ENCODE measurements at places on chromosomes 7 and 10.
A peak's percentile ranks its signal among the peaks of the same experiment; 100 is the strongest.

- no peaks in the 10 kb centered on the region for H3K27me3 ChIP-seq
- H3K4me3 ChIP-seq = no peak overlapping the region
- H3K4me1 ChIP-seq = no peaks in the 10 kb centered on the region
- H3K36me3 ChIP-seq = no peaks in the 10 kb centered on the region
- no peak for DNase-seq
These were observed 126.4 kb downstream of the CFAP58 start for GRCh38 chr10:104479906-104480593.

- H3K4me1 ChIP-seq = no peaks in the 10 kb centered on the region
- no peak overlapping the region for H3K4me3 ChIP-seq
- H3K27me3 ChIP-seq = no peaks in the 10 kb centered on the region
- H3K36me3 ChIP-seq = no peaks in the 10 kb centered on the region
- no peak for DNase-seq
These were observed 13.5 kb downstream of the SLK start for GRCh38 chr10:103980288-103980906.

DNA sequence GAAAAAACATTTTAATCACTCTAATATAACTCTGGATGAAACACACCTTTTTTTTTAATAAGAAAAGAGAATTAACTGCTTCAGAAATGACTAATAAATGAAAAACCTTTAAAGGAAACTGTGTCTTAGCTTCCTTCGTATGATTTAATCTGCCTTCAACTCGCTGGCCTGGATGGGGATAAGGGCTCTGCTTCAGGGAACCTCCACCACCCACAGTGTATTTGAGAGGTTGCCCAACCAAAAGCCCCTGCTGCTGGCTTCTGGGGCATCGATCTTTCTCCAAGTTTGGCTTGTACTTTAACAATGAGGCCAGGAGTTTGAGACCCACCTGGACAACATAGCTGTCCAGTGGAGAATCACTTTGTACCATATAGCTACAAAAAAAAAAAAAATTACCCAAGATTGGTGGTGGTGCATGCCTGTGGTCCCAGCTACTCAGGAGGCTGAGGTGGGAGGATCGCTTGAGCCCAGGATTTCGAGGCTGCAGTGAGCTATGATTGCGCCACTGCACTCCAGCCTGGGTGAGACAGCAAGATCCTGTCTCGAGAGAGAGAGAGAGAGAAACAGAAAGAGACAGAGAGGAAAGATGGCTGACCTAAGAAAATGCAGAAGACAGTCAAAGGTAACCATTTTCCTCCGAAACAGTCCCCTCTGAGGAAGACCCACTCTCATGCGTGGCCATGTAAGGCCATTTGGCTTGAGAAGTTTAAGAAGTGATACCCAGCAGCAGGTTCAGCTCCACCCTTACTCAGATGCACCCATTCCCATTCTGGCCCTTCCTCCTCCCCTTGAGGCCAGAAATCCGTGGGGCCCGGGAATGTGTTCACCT, 13.6 kb upstream of the LIMK1 start:
- DNase-seq = no peak
- no peaks in the 10 kb centered on the region for H3K36me3 ChIP-seq
- no peaks in the 10 kb centered on the region for H3K4me1 ChIP-seq
- H3K4me3 ChIP-seq = no peak overlapping the region
- H3K27ac ChIP-seq = no peak overlapping the region
- no peaks in the 10 kb centered on the region for H3K27me3 ChIP-seq

DNA sequence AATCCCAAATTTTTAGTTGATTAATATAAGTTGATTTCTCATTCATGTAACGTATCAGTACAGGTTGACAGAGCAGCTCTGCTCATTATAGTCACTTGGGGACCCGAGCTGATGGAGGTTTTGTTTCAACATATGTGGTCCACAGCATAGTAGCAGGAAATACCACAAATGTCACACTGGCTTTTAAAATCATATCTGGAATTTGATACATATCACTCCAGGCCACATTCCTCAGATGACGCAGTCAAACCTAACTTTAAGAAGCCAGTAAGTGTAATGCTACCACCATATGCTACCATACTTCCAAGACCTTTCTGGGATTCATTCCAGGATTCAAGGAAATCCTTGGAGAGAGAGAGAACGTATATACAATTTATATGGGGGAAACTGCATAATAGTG, 156.3 kb downstream of the PHF14 start:
- no peak overlapping the region for H3K27ac ChIP-seq
- no peak overlapping the region for H3K4me3 ChIP-seq
- no peaks in the 10 kb centered on the region for H3K27me3 ChIP-seq
- H3K36me3 ChIP-seq = no peaks in the 10 kb centered on the region
- no peak for DNase-seq

- no peaks in the 10 kb centered on the region for H3K4me1 ChIP-seq
- H3K4me3 ChIP-seq = no peak overlapping the region
- no peaks in the 10 kb centered on the region for H3K36me3 ChIP-seq
- H3K27me3 ChIP-seq = no peaks in the 10 kb centered on the region
These were observed 274.7 kb downstream of the HDAC9 start for GRCh38 chr7:18770154-18770811.

DNA sequence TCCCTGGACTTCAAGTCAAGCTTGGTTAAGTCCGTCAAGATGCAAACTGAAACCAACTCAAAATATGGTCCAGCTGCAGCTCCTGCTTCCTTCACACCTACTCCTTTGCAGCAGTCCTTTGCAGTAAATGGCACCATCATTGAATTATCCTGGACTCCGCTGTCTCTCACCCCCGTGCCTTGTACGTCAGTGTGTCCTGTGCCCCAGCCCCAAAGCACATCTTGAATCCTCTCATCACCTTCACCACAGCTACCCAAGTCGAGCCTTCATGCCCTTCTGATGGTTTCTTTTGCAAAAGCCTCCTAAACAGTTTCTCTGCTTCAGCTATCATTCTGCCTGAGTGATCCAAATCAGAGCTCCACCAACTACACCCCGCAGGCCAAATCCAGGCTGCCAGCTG, 88.4 kb upstream of the LEP start:
- H3K27me3 ChIP-seq = no peaks in the 10 kb centered on the region
- H3K4me1 ChIP-seq = no peaks in the 10 kb centered on the region
- no peak for DNase-seq
- no peak overlapping the region for H3K4me3 ChIP-seq
- no peaks in the 10 kb centered on the region for H3K36me3 ChIP-seq

DNA sequence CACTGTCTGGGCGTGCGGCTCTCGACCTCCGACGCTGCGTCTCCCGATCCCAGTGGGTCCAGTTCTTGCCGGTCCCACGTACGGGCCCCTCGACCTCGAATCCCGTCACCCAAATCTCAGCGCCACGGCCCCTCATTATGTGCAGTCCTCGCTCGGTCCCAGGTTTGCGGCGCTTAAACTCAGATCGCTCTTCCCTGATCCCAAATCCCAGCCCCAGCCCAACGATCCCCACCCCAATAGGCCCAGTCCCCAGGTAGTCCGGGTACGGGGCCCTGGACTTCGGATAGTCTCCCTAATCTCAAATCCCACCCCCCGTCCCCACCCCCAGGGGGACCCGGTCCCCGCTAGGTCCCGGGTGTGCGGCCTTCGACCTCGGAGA, 666 bp downstream of the HNRNPF start:
- H3K4me3 ChIP-seq = peak overlapping the region; percentile 72
- H3K27me3 ChIP-seq = no peaks in the 10 kb centered on the region
- H3K36me3 ChIP-seq = no peaks in the 10 kb centered on the region
- H3K27ac ChIP-seq = peak overlapping the region; percentile 98
- H3K4me1 ChIP-seq = peaks cover 34% of the 10 kb centered on the region

- no peak overlapping the region for H3K27ac ChIP-seq
- no peak overlapping the region for H3K4me3 ChIP-seq
- no peak for DNase-seq
These were observed 124.8 kb upstream of the LSM8 start for GRCh38 chr7:118059209-118059608.

DNA sequence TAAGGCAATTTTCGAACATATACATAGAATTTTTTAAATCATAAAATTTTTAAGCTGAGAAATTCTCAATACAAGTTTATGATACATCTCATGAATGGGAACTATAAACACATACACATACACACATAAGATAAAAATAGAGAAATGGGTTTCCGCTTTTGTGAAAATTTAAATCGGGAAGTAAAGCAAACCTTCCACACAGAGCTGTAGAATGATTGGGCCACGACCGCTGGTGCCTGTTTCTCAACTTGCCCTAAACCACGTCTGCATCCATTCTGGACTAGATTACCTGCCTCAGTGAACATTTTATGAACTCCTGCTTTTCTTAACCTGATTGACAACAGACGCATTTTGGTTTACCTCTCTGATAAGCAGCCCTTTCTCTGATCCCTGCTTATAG, 264.4 kb downstream of the SKAP2 start:
- no peak overlapping the region for H3K4me3 ChIP-seq
- H3K27me3 ChIP-seq = no peaks in the 10 kb centered on the region
- H3K27ac ChIP-seq = no peak overlapping the region
- H3K36me3 ChIP-seq = no peaks in the 10 kb centered on the region
- no peak for DNase-seq

DNA sequence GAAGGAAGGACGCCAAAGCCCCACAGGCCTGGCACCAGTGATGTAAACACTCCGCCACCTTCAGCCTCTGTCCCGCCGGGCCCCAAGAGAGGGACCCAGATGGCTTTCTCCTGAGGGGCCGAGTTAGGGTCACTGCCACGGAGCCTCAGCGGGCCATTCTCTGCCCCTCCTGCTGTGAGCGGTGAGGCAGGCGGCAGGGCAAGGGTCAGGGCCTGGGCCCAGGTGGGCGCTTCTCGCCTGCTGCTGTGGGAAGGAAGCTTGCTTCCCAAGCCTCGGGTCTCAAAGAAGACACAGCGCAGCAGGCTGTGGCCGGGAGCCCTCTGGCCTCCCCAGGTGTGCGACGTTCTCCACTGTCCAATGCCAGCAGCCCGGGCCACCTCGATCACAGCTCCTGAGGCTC, 84.8 kb downstream of the PROSER2 start:
- no peak overlapping the region for H3K4me3 ChIP-seq
- no peaks in the 10 kb centered on the region for H3K27me3 ChIP-seq
- H3K27ac ChIP-seq = no peak overlapping the region
- DNase-seq = no peak

DNA sequence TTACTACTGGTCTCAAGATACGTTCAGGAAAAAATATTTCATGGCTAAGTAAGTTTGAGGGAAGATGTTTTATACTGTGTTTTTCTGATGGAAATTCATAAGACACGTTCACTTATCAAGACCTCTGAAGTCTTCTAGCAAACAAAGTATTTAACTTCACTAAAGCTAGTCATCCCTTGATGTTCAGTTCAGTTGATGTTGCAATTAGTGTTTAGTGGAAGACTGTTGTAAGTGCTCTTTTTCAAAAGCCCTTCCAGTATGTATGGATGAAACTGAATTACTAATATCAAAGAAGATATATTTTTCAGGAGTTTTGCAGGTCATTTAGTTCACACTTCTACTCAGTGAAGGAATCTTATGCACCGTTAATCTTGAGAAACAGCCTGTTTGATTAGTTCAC, 25.1 kb downstream of the CUL1 start:
- H3K36me3 ChIP-seq = no peaks in the 10 kb centered on the region
- no peak for DNase-seq
- H3K27me3 ChIP-seq = no peaks in the 10 kb centered on the region
- H3K4me3 ChIP-seq = no peak overlapping the region
- peaks cover 6% of the 10 kb centered on the region for H3K4me1 ChIP-seq

DNA sequence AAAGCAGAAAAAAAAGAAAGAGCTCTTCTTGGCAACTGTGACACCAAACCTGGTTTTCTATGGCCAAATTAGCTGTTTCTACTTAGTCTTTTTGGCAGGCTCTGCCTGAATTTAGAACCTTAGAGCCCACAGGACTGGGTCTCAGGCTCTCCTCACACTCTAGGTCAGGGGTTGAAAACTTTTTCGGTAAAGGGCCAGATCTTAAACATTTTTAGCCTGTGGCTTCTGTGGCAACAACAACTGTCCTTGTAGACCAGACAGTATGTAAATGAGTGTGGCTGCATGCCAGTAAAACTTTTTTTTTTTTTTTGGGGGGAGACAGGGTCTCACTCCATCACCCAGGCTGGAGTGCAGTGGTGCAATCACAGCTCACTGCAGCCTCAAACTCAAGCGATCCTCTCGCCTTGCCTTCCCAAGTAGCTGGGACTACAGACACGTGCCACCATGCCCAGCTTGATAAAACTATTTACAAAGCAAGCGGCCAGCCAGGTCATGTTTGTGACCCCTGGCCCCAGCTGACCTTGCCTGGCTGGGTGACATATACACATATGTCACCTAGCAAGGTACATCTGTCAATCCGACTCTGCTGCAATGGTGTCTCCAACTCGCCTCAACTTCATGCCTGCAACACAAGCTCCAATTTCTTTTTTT, 17.4 kb downstream of the KPNA7 start:
- no peak overlapping the region for H3K4me3 ChIP-seq
- H3K27ac ChIP-seq = no peak overlapping the region
- DNase-seq = no peak
- no peaks in the 10 kb centered on the region for H3K4me1 ChIP-seq

DNA sequence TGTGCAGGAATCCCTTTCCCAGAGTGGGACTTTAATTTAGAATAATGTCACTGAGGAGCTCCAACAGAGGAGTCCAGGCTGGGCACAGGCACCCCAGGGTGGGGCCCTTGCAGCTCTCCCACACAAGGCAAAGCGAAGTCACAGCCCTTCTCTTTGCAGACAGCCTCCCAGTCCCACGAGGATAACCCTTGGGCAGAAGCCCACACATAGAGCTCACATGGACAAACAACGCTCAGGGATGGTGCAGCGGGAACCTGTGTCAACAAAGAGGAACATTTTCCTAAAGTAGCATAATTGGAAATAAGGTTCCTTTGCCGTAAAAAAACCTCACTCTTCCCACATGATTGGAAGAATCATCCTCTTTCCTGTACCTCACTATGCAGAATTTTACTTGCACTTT, 29.3 kb upstream of the GGCT start:
- no peaks in the 10 kb centered on the region for H3K36me3 ChIP-seq
- H3K27ac ChIP-seq = no peak overlapping the region
- no peak overlapping the region for H3K4me3 ChIP-seq

DNA sequence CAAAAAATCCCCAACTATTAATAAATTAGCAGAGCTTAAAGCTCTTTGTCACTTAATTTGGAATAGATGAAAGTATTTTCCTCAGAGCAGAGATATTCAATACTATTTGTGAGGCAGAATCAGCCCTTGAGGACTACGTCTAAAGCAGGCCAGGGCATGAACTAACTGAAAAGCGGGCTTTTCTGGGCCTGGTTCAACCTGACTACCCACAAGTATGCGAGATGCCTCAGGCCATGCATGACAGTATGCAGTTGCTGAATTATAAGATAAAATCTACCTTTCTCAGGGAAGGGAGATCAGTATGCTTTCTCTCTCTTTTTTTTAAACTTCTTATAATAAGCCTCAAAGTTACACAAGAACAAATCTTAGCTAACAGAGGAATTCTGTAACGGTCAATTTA, 20.1 kb downstream of the TMEM168 start:
- H3K27ac ChIP-seq = peak overlapping the region; percentile 58
- no peak overlapping the region for H3K4me3 ChIP-seq
- peak; percentile 72 for DNase-seq
- H3K4me1 ChIP-seq = peaks cover 8% of the 10 kb centered on the region
- no peaks in the 10 kb centered on the region for H3K27me3 ChIP-seq
